Ascending aorta (tissue), 2 donors: ENCODE measurements at places on chromosomes 16 and 17. TPM values are rescaled to one million over a fixed set of nuclear protein-coding genes. Genes with fewer than 3 reads are reported as not detected.

DNA sequence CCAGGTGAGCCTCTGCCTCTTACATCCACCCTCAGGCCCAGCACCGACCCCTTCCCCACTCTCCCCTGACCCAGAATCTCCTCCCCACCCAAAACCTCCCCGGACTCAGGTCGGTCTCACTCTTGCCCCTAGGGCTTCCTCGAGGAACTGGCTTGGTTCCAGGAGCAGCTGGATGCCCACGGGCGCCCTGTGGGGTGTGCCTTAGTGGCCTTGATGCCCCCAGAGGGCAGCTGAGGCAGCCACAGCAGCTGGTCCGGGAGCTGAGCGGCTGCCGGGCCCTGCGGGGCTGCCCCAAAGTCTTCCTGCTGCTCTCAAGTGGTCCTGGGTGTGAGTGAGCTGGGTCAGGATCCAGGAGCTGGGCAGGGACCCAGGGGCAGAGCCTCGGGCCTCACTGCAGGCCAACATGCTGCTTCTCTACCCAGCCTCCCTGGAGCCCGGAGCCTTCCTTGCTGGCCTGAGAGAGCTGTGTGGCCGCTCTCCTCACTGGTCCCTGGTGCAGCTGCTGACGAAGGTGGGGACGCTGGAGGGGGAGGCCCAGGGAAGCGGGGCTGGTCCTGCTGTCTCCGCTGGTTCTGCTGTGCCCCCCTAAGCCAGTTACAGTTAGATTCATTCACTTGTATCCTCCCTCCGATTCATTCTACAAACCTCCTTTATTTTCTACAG is 9.6 kb downstream of the ZNF213 start:
- DNase-seq: no peak
- H3K36me3 ChIP-seq: peaks cover 27% of the 10 kb centered on the region
- H3K27ac ChIP-seq: no peak overlapping the region
- no peak overlapping the region for H3K4me3 ChIP-seq

Gene TBC1D26
- not detected for total RNA-seq

DNA sequence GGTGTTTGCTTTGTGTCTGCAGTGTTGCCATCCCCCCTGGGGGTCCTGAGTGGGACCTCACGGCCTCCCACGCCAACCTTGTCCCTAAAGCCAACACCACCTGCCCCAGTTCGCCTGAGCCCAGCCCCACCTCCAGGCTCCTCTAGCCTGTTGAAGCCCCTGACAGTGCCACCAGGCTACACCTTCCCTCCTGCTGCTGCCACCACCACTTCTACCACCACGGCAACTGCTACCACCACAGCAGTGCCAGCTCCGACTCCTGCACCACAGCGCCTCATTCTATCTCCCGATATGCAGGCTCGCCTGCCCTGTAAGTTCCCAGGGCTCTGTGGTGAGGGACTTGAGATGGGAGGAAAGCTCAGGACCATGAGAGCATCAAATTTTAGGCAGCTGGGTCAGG is 22.2 kb downstream of the SRCAP start:
- no peak for DNase-seq
- H3K4me3 ChIP-seq: no peak overlapping the region
- H3K36me3 ChIP-seq: peaks cover 91% of the 10 kb centered on the region

DNA sequence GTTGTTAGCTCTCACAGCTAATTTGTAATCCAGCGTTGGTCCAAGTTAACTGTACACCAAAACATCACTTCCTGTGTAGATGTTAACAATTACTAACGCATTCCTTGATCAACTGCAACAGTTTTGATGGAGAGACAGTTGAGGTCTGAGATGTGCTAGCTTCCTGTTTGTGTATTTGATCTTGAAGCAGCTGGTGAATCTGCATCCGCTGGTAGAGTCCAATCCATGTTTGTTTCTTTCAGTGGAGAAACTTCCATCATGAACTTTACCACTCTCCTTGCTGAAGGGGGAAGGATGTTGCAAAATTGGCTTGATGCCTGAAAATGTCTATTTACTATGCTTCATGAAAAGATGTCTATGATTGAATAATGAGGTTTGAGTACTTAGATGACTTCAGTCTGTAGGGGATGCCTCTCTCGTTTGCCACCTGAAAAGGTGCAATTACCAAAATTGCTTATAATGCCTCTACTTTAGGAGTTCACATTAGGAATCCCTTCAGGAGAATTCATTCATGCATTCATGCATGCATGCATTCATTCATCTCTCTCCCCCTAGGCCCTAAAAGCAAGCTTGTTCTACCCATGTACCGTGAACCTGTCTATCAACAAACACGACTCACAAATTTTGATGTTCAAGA is 39.6 kb upstream of the ZKSCAN2 start:
- H3K4me3 ChIP-seq: no peak overlapping the region
- no peaks in the 10 kb centered on the region for H3K4me1 ChIP-seq
- no peak overlapping the region for H3K27ac ChIP-seq
- DNase-seq: no peak

- no peak overlapping the region for H3K4me3 ChIP-seq
- no peaks in the 10 kb centered on the region for H3K4me1 ChIP-seq
- H3K27me3 ChIP-seq: no peaks in the 10 kb centered on the region
- no peaks in the 10 kb centered on the region for H3K36me3 ChIP-seq
- no peak for DNase-seq
Observed at GRCh38 chr17:71937914-71938313, 182.9 kb upstream of the SOX9 start.
